ENCODE measurements at places on chromosomes 3 and 15. TPM values are rescaled to one million over a fixed set of nuclear protein-coding genes. Genes with fewer than 3 reads are reported as not detected.

GRCh38 chr3:155382396-155383042, 89.0 kb upstream of the STRIT1 start:
- no peaks in the 10 kb centered on the region for H3K27me3 ChIP-seq
- no peaks in the 10 kb centered on the region for H3K36me3 ChIP-seq
- H3K4me1 ChIP-seq, result no peaks in the 10 kb centered on the region
- H3K27ac ChIP-seq, result no peak overlapping the region
- DNase-seq, result peak; percentile 26
- H3K4me3 ChIP-seq, result no peak overlapping the region

- no peak overlapping the region for H3K4me3 ChIP-seq
- H3K27ac ChIP-seq, result peak overlapping the region; percentile 55
- peak; percentile 67 for DNase-seq
- no peaks in the 10 kb centered on the region for H3K36me3 ChIP-seq
- no peaks in the 10 kb centered on the region for H3K27me3 ChIP-seq
These were observed 3.5 kb upstream of the SHISA5 start for GRCh38 chr3:48507256-48508061.

DNA sequence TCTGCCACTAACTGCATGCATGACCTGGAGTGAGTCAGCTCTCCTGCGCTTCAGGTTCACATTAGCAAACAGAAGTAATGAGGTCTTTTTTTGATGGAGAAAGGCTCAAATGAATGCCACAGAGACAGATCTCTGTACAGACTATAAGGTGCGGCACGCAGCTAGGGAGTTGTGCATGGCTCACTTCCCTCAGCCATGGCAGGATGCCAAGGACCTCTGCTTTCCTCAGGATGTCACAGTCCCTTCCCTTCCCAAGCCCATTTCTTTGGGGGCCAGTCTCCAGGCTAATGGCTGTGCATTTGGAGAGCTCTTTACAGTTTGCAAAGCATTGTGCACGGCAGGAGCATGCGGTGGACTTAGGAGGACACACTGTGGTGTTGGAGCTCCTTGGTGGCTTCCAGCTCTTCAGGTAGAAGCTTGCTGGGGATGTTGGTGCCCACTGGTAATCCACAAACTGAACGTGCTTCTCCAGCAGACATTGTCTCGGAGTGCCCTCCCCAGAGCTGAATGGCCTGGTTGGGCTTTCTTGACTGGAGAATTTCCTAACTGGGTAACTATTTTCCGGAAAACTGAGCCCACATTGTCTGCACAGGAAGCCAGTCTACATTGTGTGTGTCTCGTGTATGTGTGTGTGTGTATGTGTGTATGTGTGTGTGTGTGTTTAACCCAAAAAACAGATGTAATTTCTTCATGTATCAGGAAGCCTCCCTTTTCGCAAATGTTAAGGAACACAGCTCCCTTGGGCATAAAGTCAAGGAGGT, 172.5 kb upstream of the TLE3 start:
- no peak for DNase-seq
- no peaks in the 10 kb centered on the region for H3K36me3 ChIP-seq
- no peaks in the 10 kb centered on the region for H3K27me3 ChIP-seq
- peaks cover 16% of the 10 kb centered on the region for H3K4me1 ChIP-seq

DNA sequence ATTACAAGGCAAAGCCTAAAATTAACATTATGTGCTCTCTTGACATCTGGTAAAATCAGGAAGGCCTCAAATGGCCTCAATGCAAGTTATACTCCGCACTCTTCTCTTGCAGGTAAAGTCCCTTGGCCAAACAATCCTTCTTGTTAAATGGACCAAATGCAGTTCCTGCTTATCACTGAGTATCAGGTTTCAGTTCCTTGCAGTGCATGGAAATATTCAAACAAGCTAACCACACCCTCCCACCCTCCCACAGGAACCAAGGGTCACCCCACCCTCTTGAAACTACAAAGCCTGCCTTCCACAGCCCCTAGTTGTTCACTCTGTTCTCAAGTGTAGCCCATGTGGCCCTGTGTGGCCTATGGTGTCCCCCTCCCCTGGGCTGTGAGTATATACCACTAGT, 171.9 kb upstream of the CADPS start:
- no peaks in the 10 kb centered on the region for H3K36me3 ChIP-seq
- H3K4me3 ChIP-seq, result no peak overlapping the region
- DNase-seq, result no peak
- H3K4me1 ChIP-seq, result no peaks in the 10 kb centered on the region

DNA sequence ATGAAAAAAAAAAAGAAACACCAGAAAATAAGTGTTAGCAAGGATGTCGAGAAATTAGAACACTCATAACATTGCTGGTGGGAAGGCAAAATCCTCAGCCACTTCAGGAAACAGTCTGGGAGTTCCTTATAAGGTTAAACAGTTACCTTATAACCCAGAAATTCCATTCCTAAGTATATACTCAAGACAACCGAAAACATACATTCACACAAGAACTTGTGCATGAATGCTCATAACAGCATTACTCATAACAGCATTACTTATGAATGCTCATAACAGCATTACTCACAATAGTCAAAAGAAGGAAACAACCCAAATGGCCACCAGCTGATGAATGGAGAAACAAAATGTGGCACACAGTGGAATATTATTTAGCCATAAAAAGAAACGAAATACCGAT, 34.8 kb upstream of the DCP1A start:
- DNase-seq, result no peak
- H3K4me1 ChIP-seq, result no peaks in the 10 kb centered on the region
- H3K27ac ChIP-seq, result no peak overlapping the region
- H3K36me3 ChIP-seq, result no peaks in the 10 kb centered on the region
- H3K4me3 ChIP-seq, result no peak overlapping the region
- no peaks in the 10 kb centered on the region for H3K27me3 ChIP-seq

- H3K4me3 ChIP-seq, result peak overlapping the region; percentile 29
- no peak for DNase-seq
- H3K27me3 ChIP-seq, result no peaks in the 10 kb centered on the region
- peaks cover 10% of the 10 kb centered on the region for H3K4me1 ChIP-seq
- no peaks in the 10 kb centered on the region for H3K36me3 ChIP-seq
These were observed 160.2 kb upstream of the TBL1XR1 start for GRCh38 chr3:177357352-177358090.

GRCh38 chr15:85457392-85457968, 77.1 kb downstream of the AKAP13 start:
- no peak overlapping the region for H3K4me3 ChIP-seq
- no peaks in the 10 kb centered on the region for H3K27me3 ChIP-seq
- H3K36me3 ChIP-seq, result no peaks in the 10 kb centered on the region
- no peak overlapping the region for H3K27ac ChIP-seq
- H3K4me1 ChIP-seq, result no peaks in the 10 kb centered on the region

- no peaks in the 10 kb centered on the region for H3K36me3 ChIP-seq
- H3K27ac ChIP-seq, result peak overlapping the region; percentile 5
- DNase-seq, result no peak
- H3K4me1 ChIP-seq, result no peaks in the 10 kb centered on the region
These were observed 122.3 kb upstream of the AADACL2 start for GRCh38 chr3:151611419-151611818.

DNA sequence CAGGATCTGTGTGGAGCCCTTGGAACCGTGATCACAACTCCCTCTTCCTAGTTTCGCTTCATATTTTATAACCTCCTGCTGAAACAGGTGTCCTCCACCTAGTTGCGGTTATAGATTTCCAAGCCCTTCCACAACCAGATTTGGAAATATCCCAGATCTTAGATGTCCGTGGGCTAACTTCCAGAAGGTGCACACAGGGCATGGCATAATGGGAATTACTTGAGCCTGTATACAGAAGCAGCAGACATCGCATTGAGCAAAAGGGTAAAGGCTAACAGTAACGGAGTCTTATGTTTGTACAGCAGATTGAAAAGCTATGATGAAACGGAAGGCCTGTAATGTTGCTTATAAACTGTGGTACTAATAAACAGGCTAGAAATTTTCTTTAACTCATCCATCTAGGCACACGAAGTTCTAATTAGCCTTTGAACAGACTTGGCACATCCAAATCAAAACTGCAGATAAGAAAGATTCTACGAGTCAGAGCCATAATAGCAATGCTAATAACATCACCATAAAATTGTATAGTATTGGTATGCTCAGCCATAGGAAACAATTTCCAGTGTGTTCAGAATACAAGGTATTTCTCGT, 1.2 kb upstream of the USF3 start:
- no peak for DNase-seq
- H3K27me3 ChIP-seq, result no peaks in the 10 kb centered on the region
- H3K4me3 ChIP-seq, result peak overlapping the region; percentile 91
- no peaks in the 10 kb centered on the region for H3K36me3 ChIP-seq
- no peaks in the 10 kb centered on the region for H3K4me1 ChIP-seq

DNA sequence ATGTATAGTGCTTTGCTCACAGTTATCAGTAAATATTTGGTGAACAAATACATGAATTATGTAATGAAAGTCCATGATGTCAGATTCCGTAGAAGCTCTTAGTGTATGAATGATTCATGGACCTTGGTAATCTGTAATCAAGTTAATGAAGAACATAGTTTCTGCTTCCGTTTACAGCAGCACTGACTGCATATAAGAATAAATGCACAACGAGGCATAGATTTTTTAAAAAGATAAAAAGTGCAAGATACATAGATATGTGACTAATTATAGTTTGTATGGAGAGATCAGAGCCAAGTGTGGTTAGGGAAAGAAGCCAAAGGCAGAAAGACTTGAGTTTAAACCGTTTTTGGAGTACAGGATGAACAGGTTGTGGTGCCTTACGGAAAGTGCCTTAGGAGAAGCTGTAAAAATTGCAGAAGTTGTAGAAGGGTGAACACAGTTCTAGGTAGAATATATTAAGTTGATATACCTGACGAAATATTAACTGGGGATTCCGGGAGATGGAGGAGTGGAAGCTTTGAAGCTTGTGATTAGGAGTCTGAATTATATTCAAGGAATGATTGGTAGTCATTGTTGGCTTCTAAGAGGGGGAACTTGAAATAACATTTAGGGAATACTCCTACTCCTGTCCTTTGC, 293.1 kb downstream of the NLGN1 start:
- no peak for DNase-seq
- H3K27me3 ChIP-seq, result no peaks in the 10 kb centered on the region
- H3K27ac ChIP-seq, result no peak overlapping the region
- H3K4me1 ChIP-seq, result no peaks in the 10 kb centered on the region

DNA sequence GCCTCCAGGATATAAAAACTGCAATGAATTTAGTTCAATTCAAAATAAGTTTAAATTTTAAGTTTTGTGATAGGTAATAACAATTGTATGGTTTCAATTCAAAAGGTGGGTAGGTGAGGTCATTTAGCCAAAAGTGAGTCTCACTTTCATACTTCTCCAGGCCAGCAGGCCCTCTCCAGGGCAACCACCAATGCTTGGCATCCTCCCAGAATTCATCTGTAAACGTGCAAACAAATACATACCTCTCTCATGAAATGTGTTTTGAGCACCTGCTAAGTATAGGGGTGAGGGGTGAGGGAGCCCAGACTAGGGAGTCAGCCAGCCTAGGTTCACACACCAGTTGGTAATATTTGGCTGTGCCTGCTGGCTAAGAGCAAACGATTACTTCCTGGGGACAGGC, 22.0 kb upstream of the RBSN start:
- DNase-seq, result no peak
- no peak overlapping the region for H3K27ac ChIP-seq
- no peaks in the 10 kb centered on the region for H3K27me3 ChIP-seq

NME9 gene
- total RNA-seq, result 1.3 TPM

ADCY5 gene
- 32.5 TPM for total RNA-seq

ZNF80 gene
- 0.16 TPM for total RNA-seq

ANKRD34C gene
- total RNA-seq, result not detected
